ENCODE measurements at places on chromosomes 13 and 19. TPM values are rescaled to one million over a fixed set of nuclear protein-coding genes. Genes with fewer than 3 reads are reported as not detected.

DZIP1 gene
- 0.14 TPM for total RNA-seq

PRX gene
- total RNA-seq, result 1.3 TPM

C5AR2 gene
- 1.0 TPM for total RNA-seq

UBE2L5 gene
- total RNA-seq, result not detected

PPFIA3 gene
- total RNA-seq, result 4.7 TPM

MBD3L3 gene
- not detected for total RNA-seq

PRODH2 gene
- not detected for total RNA-seq

CCDC70 gene
- not detected for total RNA-seq

KLK2 gene
- not detected for total RNA-seq

TMEM91 gene
- 8.9 TPM for total RNA-seq

PNMA8C gene
- not detected for total RNA-seq

CLDND2 gene
- total RNA-seq, result 1.9 TPM

CEACAM6 gene
- not detected for total RNA-seq

ANKRD24 gene
- total RNA-seq, result 1.1 TPM

HTR2A gene
- total RNA-seq, result not detected

ZNF813 gene
- total RNA-seq, result 7.1 TPM

KIR2DL1 gene
- total RNA-seq, result not detected

ZNF578 gene
- 2.8 TPM for total RNA-seq

KLK3 gene
- total RNA-seq, result not detected

ZNF473 gene
- total RNA-seq, result 8.4 TPM

ZNF577 gene
- total RNA-seq, result 9.0 TPM

HIF3A gene
- total RNA-seq, result not detected

CHST8 gene
- total RNA-seq, result not detected

LILRA1 gene
- not detected for total RNA-seq

EFNA2 gene
- total RNA-seq, result not detected

CYP2A6 gene
- not detected for total RNA-seq

SLC1A6 gene
- not detected for total RNA-seq

LRRC8E gene
- total RNA-seq, result not detected

ARRDC5 gene
- total RNA-seq, result 3.1 TPM
